NCI-H2171 (cell line): ENCODE measurements at places on chromosomes 6 and 20.

DNA sequence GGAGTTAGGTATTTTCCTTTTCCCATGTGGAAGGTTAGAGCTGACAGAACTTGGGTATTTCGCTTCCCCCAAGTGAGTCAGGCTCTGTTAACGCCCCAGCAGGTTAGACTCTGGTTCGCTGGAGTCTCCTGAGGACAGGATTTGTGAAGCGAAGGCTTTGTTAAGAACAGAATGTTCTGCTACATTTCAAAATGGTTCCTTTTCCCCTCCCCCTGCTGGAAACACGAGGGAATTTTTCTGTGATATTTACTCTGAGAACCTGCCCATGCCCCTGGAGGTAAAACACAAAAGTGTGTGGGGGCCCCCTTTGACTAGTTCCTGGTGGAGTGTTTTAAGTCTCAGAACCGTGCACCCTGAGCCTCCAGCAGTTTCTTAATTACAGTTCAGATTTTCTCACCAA, 731.4 kb upstream of the CITED2 start:
- DNase-seq: no peak

DNA sequence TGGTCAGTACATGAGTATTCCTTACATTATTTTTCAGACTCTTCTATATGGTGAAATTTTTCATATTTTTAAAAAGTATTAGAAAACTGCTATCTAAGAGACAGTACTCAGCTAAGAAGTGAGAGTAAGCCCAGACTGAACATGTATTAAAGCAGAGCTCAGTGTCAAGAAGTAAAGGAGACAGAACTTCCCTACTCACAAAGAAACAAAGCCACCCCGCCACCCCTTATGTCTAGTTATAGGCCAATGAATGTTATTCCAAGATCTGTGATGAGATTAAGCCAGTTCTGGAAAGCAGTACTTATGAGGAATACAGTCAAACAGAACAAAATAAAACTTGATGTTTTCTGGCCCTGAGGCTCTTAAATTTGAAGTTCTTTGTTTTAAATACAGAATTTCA, 114.5 kb downstream of the RNGTT start:
- no peak for DNase-seq

- DNase-seq: no peak
These were observed 318.7 kb downstream of the CDH4 start for GRCh38 chr20:61570646-61571195.

GRCh38 chr6:18893540-18894269, 506.6 kb downstream of the RNF144B start:
- DNase-seq: no peak

- DNase-seq: no peak
These were observed 2.7 kb downstream of the PTK6 start for GRCh38 chr20:63534427-63534830.

- DNase-seq: no peak
These were observed 9.2 kb downstream of the QKI start for GRCh38 chr6:163423696-163424095.

- no peak for DNase-seq
These were observed 52.4 kb downstream of the ELOVL4 start for GRCh38 chr6:79894939-79895338.

DNA sequence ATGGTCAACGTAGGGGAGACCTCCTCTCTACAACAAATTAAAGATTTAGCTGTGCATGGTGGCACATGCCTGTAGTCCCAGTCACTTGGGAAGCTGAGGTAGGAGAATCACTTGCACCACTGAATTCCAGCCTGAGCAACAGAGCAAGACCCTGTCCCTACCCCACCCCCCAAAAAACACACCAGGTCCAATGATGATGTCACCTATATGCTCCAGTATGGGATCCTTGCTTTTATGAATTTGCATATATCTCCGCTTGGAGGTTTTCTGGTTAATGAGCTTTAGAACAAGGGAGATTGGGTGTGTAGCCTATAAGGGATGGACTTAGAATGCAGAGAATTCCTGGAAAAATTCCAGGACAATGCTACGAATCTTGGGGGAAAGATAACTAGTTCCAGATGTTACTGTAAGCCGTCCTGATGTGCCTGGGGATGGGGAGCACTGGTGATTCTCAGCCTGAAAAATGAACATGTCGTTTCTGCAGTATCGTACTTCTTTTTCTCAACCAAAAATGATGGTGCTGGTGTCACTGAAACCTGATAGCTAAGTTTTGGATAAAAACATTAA, 61.1 kb downstream of the ZBTB2 start:
- no peak for DNase-seq

DNA sequence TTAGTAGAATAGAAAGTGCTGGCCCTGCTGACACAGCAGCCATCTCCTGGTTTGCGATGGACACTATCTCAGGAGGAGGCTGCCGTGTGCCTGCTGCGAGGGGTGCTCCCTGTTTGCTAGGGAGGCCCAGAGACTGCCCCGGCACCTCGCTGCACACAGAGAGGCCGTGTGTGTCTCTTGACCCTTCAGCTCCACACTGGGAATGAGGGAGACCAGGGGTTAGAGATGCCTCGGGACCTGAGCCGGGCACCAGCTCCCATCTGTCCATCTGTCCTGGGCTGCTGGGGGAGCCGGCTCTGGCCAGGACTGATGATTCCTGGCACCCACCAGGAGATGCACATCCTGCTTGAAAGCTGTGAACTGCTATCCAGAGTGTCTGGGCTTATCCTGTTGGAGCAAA, 18.2 kb downstream of the PHACTR3 start:
- DNase-seq: no peak

DNA sequence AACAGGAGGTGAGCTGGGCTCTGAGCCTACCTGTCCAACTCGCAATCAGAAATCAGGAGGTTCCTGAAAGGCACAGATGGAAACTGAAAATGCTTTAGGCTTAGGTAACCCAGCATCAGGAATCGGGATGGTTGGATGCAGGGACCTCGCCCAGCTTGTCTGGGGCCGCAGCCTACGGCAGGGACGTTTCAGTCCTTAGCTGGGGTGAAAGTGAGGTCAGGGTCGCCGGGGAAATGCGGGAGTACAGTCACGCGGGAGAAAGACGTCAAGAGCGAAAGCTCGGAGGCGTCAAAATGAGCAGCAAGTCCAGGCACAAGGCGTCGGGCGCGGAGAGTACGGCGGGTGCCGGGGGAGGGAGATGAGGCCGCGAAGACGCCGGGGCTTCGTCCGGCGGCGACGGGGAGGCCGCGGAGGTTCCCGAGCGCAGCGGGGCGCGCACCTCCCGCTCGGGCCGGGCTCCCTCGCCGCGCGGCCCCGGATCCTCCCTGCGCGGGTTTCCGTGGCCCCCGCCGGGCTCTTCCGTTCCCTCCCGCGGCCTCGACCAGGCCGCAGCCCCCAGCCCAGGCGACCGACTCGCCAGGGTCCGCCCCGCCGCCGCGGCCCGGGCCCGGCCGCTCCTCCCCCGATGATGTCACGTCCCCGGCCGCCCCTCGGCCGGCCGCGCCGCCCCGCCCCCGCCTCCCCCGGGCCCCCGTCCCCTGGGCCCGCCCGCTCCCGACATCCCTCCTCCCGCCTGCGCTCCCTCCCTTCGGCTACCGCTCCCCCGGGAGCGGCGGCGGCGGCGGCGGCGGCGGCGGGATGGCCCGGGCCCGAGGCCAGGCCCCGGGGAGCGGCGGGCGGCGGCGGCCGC, at the start of gene EBF4:
TSS of gene EBF4 (plus strand) at position 745 of the 850 bp plus-strand sequence. CDS start 866 bp downstream, outside the sequence.
- peak; percentile 53 for DNase-seq

DNA sequence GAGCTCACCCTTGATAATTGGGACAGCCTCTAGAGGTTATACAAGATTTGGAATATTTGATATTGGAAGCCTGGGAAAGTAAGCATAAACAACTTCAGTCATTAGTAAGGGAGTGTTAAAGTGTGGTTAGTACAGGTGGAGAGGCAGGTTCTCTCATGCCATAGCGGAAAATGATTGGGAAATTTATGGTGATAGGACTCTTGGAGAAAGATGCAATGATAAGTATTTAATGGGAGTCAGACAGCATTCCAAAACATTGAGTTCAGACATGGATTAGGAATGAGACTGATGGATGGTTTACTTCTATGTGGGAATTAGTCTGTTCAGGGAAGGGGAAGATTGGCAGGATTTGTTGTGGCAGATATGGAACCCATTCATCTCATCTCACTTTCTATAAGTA, 152.7 kb downstream of the MCHR2 start:
- no peak for DNase-seq

DNA sequence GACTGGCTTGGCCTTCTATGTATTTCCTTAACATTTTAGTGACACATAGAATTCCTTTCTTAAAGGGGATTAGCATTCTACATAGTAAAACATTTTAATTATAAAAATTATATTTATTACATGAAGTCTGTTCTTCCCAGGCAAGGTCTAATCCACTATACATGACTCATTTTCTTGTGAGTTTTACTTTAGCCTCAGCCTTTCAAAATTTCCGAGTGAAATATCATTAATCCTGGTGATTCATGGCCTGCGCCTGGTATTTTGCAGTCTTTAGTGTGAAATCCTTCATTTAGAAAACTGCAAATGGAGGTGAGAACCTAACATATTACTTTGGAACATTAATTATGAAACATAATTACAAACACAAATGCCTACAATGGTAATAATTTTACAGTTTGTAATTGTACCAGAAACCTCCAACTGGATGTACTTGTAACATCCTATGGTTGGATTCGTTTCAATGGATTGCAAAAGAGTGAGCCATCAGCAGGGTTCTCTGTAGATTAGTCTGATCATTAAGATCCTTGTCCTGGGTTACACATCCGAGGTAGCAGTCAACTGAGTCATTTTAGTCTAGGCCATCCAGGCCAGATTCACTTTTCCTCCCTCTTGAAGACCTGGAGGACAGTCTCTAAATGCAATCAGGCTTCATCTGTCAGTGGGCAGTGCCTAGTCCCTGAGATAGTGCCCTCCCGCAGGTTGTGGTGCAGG, 272.0 kb downstream of the PACRG start:
- DNase-seq: no peak

GRCh38 chr6:153092082-153093013, 38.7 kb downstream of the RGS17 start:
- DNase-seq: no peak

DNA sequence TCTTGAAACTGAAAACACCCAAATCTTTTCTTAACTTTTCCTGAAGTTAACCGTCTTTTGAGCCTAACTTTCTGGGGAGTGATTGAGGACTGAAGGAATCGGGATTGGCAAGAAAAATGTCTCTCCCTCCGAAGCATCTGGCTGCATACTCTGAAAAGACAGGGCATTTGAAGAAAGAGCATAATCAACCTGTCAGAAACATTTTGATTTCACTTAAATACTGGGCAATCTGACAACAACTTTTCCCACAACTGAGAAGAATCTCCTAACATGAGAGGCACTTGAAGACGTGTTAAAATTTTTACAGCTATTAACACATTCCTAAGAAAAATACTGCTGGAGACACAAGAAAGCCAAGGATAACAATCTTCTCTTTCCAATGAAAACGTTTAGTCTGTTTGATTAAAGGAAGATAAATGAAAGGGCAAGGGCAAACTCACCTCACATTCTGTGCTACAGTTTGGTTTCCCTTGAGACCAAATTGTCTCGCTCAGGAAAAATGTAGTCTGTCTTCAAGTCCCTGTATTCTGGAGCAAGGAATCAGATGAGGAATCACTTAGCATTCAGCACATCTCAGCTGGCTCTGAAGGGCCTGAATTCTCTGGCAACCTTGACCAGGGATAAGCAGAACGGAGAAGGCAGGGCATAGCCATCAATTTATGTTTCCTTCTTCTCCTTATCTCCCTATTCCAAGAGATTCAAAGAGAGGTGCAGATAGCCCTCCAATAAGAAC, 76.1 kb downstream of the TBX18 start:
- DNase-seq: no peak

DNA sequence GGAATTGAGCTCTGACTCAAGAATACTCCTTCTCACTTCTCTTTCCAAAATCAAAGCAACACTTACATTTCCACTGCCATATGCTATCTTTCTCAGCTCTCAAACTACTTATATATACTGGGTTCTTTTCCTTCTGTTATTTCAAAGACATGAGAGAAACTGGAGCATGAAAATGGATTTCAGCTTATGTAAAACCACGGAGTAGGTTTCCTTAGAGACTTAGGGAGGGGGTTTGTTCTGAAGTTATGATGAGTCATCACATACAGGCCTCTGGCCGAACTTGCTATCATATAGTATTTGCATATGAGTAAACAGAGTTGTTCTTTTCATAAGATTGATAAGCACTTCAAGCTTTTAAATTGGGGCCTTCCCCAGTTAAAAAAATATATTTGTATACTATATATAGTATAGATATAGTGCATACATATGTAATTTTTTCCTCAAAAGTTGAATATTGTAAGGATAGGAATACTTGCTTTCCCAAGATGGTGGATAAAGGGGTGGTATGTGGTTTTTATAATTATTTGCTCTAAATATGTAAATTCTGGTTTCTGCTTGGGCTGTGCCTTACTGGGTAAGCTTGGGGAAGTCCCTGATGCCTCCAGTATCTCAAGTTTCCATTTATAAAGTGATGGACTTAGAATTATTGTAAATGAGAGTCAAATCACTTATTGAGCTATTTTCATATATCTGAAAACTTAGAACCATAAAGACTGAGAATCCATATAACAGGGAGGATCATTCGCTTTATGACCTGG, 273.9 kb downstream of the RFPL4B start:
- DNase-seq: no peak

GRCh38 chr6:143405373-143406154, 44.9 kb downstream of the ADAT2 start:
- DNase-seq: no peak

DNA sequence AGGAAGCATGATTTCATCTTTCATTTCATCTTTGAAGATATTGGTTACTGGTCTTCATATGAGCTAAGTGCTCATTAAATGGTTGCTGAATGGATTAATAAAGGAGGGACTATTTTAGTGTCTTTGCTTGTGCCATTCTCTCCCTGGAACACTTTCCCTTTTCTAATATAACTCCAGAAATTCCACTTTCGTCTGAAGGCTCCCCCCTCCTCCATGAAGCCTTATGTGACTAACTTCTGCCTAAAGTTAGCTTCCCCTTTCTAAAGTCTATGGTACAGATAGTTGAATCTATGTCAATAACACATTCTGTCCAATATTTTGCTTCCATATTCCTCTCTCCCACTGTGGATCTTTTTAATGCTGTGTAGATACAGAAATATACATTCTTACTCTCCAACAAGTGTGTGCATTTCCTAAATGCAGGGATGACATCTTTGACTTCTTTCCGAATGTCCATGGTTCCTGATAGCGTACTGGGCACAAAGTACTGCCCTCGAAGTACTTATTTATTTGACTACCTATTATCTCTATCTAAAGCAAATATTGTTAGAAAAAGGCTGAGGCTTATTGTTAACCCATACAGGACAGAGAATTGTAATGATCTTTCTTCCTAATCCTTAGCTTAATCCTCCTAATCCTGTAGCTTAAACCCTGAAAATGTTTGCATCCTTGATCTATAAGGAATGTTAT, 84.7 kb upstream of the ELOVL5 start:
- no peak for DNase-seq

- DNase-seq: no peak
These were observed 32.2 kb upstream of the ERVFRD-1 start for GRCh38 chr6:11143394-11144371.

GRCh38 chr6:92559003-92559402, 860.4 kb downstream of the EPHA7 start:
- no peak for DNase-seq
